ENCODE measurements at places on chromosomes 1 and 21. TPM values are rescaled to one million over a fixed set of nuclear protein-coding genes. Genes with fewer than 3 reads are reported as not detected.
A peak's percentile ranks its signal among the peaks of the same experiment; 100 is the strongest.

DNA sequence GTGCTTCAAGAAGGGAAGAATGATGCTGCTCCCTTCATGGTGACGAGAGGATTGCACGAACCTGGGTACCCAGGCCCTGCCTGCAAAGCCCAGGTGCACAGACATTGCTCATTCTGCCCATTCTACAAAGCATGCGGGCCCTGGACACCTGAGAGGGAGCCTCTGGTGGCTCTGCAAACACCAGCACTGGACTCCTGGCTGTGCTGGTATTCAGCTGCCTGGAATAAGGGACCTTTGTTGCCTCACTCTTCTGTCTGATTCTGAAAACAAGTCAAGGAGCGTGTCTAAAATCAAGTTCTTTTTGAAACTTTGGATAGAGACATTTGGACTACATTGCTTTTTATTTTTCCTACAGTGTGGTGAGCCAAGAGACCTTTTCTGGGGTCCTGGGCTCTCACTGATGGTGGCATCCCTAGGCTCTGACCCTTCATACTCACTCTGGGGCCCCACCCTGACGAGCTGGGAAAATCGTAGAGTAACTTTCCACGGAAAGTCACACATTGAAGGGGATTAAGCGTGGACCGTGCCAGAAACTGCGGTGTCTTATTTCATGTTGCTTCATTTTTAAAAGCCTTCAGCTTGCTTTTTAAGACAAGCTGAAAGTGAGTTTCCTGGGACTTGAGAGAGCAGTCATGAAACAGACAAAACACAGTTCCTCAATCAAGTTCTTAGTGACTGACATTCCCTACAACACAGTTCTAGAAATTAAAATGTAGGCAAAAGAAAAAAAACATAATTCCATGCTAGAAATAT lies 24.0 kb downstream of the ABCA4 start:
- H3K4me1 ChIP-seq, result peaks cover 12% of the 10 kb centered on the region
- no peaks in the 10 kb centered on the region for H3K36me3 ChIP-seq
- no peaks in the 10 kb centered on the region for H3K27me3 ChIP-seq
- no peak overlapping the region for H3K4me3 ChIP-seq
- no peak for DNase-seq

DNA sequence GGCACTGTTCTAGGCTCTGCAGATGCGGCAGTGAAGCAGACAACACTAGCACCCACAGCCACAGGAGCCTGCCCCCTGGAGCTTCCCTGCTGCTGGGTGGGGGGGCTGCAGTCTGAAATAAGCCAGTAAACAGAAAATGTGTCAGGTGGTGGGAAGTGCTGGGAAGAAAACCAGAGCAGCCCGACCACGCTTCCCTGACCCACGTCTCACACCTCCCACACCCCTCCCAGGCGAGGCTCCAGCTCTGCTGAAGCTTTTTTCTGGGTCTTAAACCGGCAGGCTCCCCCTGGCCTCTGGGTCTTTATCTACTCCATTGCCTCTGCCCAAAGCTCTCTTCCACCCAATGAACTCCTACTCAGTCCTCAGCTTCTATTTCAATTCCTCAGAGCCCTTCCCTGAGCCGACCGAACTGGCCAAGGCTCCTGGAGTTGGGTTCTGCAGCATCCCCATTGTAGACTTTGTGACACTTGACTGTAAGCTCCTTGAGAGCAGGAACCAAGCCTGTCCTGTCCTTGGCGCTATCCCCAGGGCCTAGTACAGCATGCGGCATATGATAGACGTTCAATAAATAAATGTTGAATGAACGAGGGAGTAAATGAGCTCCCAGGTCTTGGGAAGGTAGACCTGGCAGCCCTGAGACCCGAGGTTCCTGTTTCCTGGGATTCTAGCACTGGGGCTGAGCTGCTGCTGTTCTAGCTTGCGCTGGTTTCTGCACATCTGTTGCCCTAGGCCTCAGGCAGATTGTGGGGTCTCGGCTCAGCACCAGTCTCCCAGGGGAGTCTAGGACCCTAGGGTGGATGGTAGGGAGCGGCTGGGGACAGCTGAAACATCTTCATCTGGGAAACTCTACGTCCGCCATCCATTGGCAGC lies 18.4 kb downstream of the MIIP start:
- peaks cover 2% of the 10 kb centered on the region for H3K27me3 ChIP-seq
- DNase-seq, result no peak
- H3K4me1 ChIP-seq, result no peaks in the 10 kb centered on the region
- no peak overlapping the region for H3K27ac ChIP-seq

- no peaks in the 10 kb centered on the region for H3K4me1 ChIP-seq
- no peaks in the 10 kb centered on the region for H3K36me3 ChIP-seq
- peaks cover 11% of the 10 kb centered on the region for H3K27me3 ChIP-seq
- no peak for DNase-seq
Measured at GRCh38 chr1:170388489-170388888, 143.5 kb upstream of the GORAB start.

DNA sequence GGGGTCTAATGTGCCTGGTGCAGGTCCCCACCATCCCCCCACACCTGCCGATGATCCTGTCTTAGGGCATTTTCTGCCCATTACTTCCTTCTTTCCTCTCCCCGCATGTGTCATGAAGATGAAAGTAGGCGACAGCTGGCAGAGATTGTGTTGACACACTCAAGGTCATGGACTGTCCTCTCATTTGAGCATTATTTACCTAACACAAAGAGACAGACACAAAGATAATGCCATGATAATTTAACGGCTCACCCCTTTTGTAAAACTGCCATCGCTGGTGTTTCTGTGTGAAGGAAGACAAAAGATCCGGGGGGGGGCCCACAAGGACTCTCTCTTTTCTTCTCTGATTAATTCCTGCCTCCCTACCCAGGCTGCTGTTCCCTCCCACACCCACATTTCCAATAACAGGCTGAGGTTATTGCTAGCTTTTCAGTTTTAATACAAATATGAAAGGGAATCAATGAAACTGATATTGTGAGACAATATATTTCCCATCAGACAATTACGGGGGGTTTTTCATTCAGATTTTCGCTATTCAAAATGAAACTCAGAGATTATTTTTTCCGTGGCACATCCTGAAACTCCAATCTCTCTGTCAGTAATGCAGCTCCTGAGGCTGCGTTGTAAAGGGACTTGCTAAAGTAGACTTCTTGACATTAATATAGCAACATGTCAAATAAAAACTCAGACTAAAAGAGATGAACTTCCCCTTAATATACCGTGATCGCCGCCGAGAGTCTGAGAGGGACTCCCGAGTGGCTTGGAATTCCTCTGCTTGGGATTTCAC lies 561.1 kb downstream of the NPHP4 start:
- no peak overlapping the region for H3K4me3 ChIP-seq
- H3K27ac ChIP-seq, result no peak overlapping the region
- DNase-seq, result no peak
- no peaks in the 10 kb centered on the region for H3K4me1 ChIP-seq
- no peaks in the 10 kb centered on the region for H3K36me3 ChIP-seq
- peaks cover 15% of the 10 kb centered on the region for H3K27me3 ChIP-seq

- no peaks in the 10 kb centered on the region for H3K36me3 ChIP-seq
- peaks cover 2% of the 10 kb centered on the region for H3K27me3 ChIP-seq
- H3K27ac ChIP-seq, result no peak overlapping the region
- H3K4me1 ChIP-seq, result no peaks in the 10 kb centered on the region
Measured at GRCh38 chr1:20604678-20605077, 15.8 kb downstream of the CDA start.

DNA sequence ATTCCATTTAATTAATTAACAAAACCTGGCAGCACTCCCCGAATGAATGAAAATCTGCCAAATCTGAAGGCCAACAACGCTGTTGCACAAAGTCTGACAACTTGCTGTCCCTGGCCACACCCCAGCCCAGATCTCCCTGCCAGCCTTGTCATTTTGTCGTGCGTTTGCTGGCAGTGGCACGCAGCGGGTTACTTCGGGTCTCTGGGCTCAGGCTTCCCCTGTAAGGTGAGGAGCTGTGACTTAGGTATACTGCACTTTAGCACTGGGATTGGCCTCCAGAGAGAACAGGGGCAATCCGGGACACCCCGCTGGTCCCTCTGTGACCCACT lies 34.3 kb upstream of the SIM2 start:
- no peak overlapping the region for H3K27ac ChIP-seq
- no peaks in the 10 kb centered on the region for H3K4me1 ChIP-seq
- no peaks in the 10 kb centered on the region for H3K36me3 ChIP-seq
- no peak for DNase-seq

DNA sequence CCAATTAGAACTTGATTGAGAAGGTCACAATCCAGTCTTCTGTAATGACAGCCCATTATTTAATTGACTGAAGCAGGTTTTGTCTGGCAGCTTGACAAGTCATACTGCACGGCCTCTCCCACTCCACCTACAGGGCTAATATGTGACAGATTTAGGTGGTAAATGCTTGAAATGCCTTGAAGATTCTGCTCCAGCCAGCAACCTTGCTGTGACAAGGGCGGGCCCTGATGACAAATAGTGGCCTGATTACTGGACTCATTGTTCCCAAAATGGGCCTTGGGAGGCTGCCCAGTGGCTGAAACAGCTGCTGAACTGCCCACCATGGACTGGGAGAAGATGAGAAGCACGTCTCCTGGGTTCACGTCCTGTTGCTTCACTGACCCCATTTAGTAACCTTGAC lies 30.0 kb upstream of the CRNN start:
- no peak overlapping the region for H3K27ac ChIP-seq
- H3K4me1 ChIP-seq, result peaks cover 6% of the 10 kb centered on the region
- H3K4me3 ChIP-seq, result no peak overlapping the region
- peaks cover 3% of the 10 kb centered on the region for H3K27me3 ChIP-seq
- H3K36me3 ChIP-seq, result no peaks in the 10 kb centered on the region

GRCh38 chr1:30650968-30651320 lies 72.4 kb downstream of the MATN1 start:
- H3K4me3 ChIP-seq, result no peak overlapping the region
- H3K27ac ChIP-seq, result no peak overlapping the region
- H3K36me3 ChIP-seq, result no peaks in the 10 kb centered on the region
- peaks cover 13% of the 10 kb centered on the region for H3K4me1 ChIP-seq
- H3K27me3 ChIP-seq, result peaks cover 31% of the 10 kb centered on the region

- H3K4me1 ChIP-seq, result no peaks in the 10 kb centered on the region
- H3K27ac ChIP-seq, result no peak overlapping the region
- DNase-seq, result no peak
- H3K4me3 ChIP-seq, result no peak overlapping the region
Measured at GRCh38 chr1:227795732-227796131, 19.7 kb upstream of the PRSS38 start.

GRCh38 chr1:197391303-197392226 lies 123.5 kb downstream of the CRB1 start:
- H3K36me3 ChIP-seq, result no peaks in the 10 kb centered on the region
- H3K27ac ChIP-seq, result peak overlapping the region; percentile 92
- no peak for DNase-seq
- peaks cover 37% of the 10 kb centered on the region for H3K4me1 ChIP-seq
- no peaks in the 10 kb centered on the region for H3K27me3 ChIP-seq
- H3K4me3 ChIP-seq, result peak overlapping the region; percentile 68

DNA sequence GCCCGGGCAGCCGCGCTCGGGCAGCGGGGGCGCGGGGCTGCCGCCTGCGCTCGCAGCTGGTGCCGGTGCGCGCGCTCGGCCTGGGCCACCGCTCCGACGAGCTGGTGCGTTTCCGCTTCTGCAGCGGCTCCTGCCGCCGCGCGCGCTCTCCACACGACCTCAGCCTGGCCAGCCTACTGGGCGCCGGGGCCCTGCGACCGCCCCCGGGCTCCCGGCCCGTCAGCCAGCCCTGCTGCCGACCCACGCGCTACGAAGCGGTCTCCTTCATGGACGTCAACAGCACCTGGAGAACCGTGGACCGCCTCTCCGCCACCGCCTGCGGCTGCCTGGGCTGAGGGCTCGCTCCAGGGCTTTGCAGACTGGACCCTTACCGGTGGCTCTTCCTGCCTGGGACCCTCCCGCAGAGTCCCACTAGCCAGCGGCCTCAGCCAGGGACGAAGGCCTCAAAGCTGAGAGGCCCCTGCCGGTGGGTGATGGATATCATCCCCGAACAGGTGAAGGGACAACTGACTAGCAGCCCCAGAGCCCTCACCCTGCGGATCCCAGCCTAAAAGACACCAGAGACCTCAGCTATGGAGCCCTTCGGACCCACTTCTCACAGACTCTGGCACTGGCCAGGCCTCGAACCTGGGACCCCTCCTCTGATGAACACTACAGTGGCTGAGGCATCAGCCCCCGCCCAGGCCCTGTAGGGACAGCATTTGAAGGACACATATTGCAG lies 3.0 kb downstream of the ARTN start:
- H3K36me3 ChIP-seq, result peaks cover 5% of the 10 kb centered on the region
- no peak overlapping the region for H3K27ac ChIP-seq
- H3K4me1 ChIP-seq, result peaks cover 30% of the 10 kb centered on the region
- H3K4me3 ChIP-seq, result peak overlapping the region; percentile 77
- peaks cover 19% of the 10 kb centered on the region for H3K27me3 ChIP-seq
- peak; percentile 10 for DNase-seq

GRCh38 chr1:178627037-178627436 lies 98.0 kb upstream of the RALGPS2 start:
- no peak for DNase-seq
- H3K27me3 ChIP-seq, result peaks cover 3% of the 10 kb centered on the region
- H3K4me1 ChIP-seq, result peaks cover 3% of the 10 kb centered on the region
- no peaks in the 10 kb centered on the region for H3K36me3 ChIP-seq
- H3K4me3 ChIP-seq, result no peak overlapping the region

- peaks cover 11% of the 10 kb centered on the region for H3K36me3 ChIP-seq
- H3K27me3 ChIP-seq, result no peaks in the 10 kb centered on the region
- no peak overlapping the region for H3K4me3 ChIP-seq
- no peak overlapping the region for H3K27ac ChIP-seq
- no peaks in the 10 kb centered on the region for H3K4me1 ChIP-seq
- DNase-seq, result no peak
Measured at GRCh38 chr1:77571642-77572041, 110.8 kb downstream of the ZZZ3 start.

GRCh38 chr1:91798740-91799139 lies 87.2 kb downstream of the TGFBR3 start:
- peaks cover 39% of the 10 kb centered on the region for H3K4me1 ChIP-seq
- H3K27ac ChIP-seq, result peak overlapping the region; percentile 79
- no peak overlapping the region for H3K4me3 ChIP-seq
- no peak for DNase-seq
- no peaks in the 10 kb centered on the region for H3K27me3 ChIP-seq

GRCh38 chr1:34746101-34746500 lies 8.7 kb upstream of the GJB5 start:
- no peak overlapping the region for H3K27ac ChIP-seq
- peaks cover 17% of the 10 kb centered on the region for H3K27me3 ChIP-seq
- no peaks in the 10 kb centered on the region for H3K36me3 ChIP-seq
- no peak for DNase-seq
- H3K4me3 ChIP-seq, result no peak overlapping the region

- H3K27me3 ChIP-seq, result no peaks in the 10 kb centered on the region
- no peak overlapping the region for H3K4me3 ChIP-seq
- peaks cover 86% of the 10 kb centered on the region for H3K36me3 ChIP-seq
- no peak overlapping the region for H3K27ac ChIP-seq
- H3K4me1 ChIP-seq, result peaks cover 4% of the 10 kb centered on the region
- DNase-seq, result no peak
Measured at GRCh38 chr1:21725748-21726392, 56.7 kb upstream of the RAP1GAP start.

GRCh38 chr1:228500901-228501871 lies 14.0 kb downstream of the RNF187 start:
- H3K4me1 ChIP-seq, result peaks cover 27% of the 10 kb centered on the region
- H3K27me3 ChIP-seq, result no peaks in the 10 kb centered on the region

The C1QB gene
- polyA plus RNA-seq, result not detected

The DAB1 gene
- not detected for polyA plus RNA-seq

The DNAJC6 gene
- polyA plus RNA-seq, result 0.21 TPM

The APH1A gene
- polyA plus RNA-seq, result 58.2 TPM

The BRDT gene
- polyA plus RNA-seq, result not detected

The TAGLN2 gene
- polyA plus RNA-seq, result 609 TPM

The PYGO2 gene
- 35.8 TPM for polyA plus RNA-seq

The ATAD3C gene
- 3.1 TPM for polyA plus RNA-seq

The MEX3A gene
- not detected for polyA plus RNA-seq

The AMY1B gene
- not detected for polyA plus RNA-seq

The RXRG gene
- polyA plus RNA-seq, result not detected

The LIX1L gene
- polyA plus RNA-seq, result 31.7 TPM
